ENCODE measurements at places on chromosomes 3 and 15. TPM values are rescaled to one million over a fixed set of nuclear protein-coding genes. Genes with fewer than 3 reads are reported as not detected.

Gene ITGA11
- 41.0 TPM for total RNA-seq

Gene ILDR1
- not detected for total RNA-seq

Gene ZNF662
- not detected for total RNA-seq

DNA sequence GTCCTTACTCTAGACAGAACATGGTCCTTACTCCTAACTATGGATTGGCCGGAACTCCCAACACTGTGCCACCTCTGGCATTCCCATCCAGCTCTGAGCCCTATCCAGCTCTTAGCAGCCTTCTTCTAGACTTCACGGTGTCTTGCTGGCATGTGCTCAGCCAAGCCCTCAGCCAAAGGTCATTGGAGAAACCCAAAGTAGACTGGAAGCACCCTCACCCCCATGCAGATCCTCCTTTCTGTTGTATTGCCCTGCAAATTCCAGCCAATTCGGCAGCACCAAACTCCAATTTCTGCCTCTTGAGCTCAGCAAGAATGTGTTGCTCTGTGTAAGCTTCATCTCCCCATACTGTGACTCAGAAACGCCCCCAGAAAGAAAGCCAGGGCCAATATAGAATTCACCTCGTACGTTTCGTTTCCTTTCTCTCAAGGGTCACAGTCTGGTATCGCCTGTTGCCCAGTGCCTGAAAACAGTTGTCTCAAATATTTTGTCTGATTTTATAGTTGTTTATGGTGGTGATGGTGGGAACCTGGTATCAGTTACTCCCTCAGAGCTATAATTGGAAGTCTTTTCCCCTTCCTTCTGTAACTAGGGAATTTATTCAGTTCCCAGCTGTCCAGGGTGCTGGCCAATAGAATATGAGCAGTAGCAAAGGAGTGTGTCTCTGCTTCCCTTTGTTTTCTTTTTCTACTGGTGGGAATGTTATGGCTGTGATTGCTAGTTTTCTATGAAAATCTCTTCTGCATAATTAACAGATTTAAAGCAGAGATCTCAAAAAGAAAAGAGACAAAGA lies 28.4 kb upstream of the EPHB3 start:
- no peak for DNase-seq

Gene GATM
- total RNA-seq = 0.23 TPM

GRCh38 chr15:65058394-65059368 lies 9.1 kb downstream of the RASL12 start:
- no peak for DNase-seq

Gene ADCY5
- total RNA-seq = not detected

DNA sequence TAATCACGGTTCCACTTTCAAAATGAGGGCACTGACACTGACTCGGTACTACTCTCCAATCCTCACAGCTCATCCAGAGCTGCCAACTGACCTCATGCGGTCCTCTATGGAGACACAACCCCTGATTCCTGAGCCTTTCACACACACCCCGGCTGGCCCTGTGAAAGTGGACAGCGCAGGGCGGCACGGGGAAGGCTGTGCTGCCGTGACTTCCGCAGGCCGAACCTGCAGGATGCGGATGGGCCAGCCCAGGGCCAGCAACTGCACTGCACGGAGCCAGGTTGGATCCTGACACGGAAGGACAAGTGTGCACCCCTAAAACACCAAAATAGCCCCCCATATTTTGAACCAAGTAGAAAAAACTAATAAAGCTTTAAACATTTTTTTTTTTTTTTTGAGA lies 41.0 kb downstream of the IQSEC1 start:
- DNase-seq = no peak

Gene FBXL2
- total RNA-seq = 6.8 TPM

DNA sequence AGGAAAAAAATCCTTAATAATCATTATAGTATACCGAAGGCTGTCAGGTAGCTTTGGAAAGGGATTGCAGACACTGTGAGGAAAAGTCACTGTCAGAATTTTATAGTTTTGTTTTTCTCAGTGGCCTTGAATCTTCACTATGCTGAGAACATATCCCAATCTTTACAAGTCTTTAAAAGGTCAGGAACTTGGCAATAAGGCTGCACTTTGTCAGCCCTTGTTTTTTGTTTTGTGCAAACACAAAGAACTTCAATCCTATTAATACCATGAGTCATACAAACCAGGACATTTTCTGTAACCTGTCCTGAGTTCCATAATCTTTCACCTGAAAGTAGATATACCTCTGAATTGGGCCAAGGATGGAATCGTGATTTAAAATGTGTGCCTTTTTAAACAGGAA lies 45.6 kb upstream of the PIK3R4 start:
- DNase-seq = no peak

DNA sequence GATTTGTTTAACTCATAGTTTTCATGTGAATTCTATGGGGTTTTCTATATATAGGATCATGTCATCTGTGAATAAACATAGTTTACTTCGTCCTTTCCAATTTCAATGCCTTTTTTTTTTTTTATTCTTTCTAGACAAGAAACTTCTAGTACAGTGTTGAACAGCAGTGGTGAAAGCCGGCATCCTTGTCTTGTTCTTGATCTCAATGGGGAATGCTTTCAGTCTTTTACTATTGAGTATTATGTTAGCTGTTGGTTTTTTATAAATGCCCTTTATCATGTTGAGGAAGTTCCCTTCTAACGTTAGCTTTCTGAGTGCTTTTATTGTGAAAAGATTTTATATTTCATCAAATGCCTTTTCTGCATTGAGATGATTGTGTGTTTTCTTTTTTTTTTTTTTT lies 69.0 kb downstream of the SLMAP start:
- DNase-seq = no peak

Gene TRPM1
- total RNA-seq = not detected

Gene C2CD4A
- total RNA-seq = not detected

DNA sequence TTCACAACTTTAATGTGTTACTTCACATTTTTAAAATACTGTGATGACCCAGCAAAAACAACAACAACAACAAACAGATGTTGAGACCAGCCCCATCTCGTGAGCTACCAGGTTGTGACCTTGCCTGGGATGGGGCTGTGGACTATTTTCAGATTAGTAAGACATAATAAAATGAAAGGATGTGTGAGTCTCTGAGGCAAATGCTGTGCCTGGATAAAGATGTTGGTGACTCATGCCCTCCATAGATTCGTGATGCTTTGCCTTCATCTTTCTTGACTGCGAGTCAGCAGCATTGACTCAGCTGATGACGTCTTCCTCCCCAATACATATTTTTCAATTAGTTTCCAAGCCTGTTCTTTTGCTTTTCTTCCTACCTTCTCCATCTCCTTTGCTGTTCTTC lies 453.0 kb upstream of the CFAP20DC start:
- peak; percentile 73 for DNase-seq

DNA sequence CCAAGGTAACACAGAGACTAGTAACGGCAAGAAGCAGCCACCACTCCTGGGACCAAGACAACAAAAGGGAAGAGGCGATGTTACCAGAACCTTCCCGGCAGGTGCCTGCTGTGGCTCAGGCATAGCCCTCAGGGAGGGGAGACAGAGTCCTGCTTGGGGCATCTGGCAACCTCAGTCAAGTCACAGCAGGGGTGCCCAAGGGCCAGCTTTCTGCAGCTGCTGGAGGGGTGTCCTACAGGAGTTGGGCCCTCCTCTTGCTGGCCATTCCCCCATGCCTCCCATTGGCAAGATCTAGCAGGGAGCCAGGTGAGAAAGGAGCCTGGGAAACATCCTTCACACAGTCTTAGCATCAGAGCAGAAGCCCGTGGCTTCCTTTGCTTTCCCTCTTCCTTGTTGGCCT lies 197.3 kb upstream of the IL12A start:
- DNase-seq = no peak

- no peak for DNase-seq
These were observed 32.7 kb downstream of the SLC12A8 start for GRCh38 chr3:125179884-125180240.

GRCh38 chr3:98655666-98656065 lies 62.3 kb upstream of the CPOX start:
- no peak for DNase-seq

Gene PLSCR5
- not detected for total RNA-seq

DNA sequence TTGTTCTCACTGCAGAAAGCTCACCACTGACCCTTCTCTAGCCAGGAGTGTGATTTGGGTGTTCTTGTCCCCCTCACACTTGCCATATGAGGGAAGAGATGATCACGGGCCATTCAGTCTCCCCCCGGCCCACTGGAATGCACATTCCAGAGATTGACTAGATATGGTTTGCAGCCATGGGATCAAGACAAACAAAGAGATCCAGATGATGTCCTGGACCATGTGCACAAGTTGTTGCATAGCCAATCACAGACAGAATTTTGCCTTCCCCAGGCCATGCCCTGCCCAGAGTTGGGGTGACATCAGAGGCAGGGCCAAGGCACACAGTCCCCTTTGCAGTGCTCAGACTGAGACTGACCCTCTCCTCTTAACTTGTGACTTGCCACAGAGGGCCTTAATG lies 14.8 kb downstream of the MUC13 start:
- DNase-seq = no peak

Gene MRPL47
- total RNA-seq = 101 TPM

Gene CD86
- not detected for total RNA-seq

DNA sequence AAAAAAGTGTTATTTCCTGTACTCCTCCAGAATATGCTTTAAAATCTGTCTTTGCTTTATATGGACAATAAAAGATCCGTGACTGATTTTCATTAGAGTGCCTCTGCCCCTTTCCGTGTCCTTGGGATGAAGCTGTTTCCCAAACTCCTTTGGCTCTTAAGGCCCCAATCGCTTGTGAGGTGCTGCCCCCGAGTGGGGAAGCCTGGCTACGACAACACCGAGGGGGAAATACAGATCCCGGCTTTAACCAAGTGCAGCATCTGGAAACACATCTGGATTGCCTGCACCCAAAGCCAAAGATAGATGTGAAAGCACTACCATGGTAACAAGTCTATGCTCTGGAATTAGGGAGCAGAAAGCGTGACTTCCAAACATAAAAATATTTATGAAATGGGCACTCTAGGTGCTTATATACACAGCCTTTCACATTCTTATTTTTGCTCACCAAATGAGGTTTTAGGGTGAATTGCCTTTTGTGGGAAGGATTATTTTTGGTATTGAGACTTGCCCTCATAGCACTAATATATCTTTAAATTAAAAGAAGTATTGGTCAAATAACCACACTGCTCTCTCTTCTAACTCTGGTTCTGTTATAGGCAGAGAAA lies 40.6 kb upstream of the ADCY5 start:
- DNase-seq = peak; percentile 53

GRCh38 chr3:119589102-119589773 lies 8.4 kb upstream of the PLA1A start:
- DNase-seq = no peak

Gene NT5DC2
- 21.5 TPM for total RNA-seq

Gene ATP2B2
- total RNA-seq = not detected

- peak; percentile 69 for DNase-seq
These were observed 22.9 kb downstream of the FYCO1 start for GRCh38 chr3:45972534-45973402.

GRCh38 chr3:43692085-43692855 lies 1.5 kb downstream of the ABHD5 start:
- no peak for DNase-seq

Measured in MG63 (cell line).